ENCODE measurements at places on chromosomes 1 and 21.

DNA sequence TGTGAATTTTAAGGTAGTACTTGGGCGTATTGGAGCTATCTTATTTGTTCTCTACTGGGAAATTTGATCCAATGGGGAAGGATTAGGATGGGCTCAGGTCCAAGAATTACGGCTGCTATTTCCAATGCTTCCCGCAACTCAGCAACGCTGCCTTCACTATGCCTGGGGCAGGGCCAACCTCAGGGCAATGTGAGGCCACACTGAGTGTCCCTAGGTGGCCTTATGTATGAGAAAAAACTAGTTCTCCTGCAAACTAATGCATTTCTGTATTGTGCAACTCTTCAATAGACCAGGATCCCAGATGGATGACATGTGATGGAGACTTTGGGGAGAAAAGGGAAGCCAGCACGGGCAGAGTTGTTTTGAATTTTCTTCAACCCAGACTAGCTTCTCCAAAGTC lies 168.1 kb downstream of the DUSP10 start:
- no peak for DNase-seq

DNA sequence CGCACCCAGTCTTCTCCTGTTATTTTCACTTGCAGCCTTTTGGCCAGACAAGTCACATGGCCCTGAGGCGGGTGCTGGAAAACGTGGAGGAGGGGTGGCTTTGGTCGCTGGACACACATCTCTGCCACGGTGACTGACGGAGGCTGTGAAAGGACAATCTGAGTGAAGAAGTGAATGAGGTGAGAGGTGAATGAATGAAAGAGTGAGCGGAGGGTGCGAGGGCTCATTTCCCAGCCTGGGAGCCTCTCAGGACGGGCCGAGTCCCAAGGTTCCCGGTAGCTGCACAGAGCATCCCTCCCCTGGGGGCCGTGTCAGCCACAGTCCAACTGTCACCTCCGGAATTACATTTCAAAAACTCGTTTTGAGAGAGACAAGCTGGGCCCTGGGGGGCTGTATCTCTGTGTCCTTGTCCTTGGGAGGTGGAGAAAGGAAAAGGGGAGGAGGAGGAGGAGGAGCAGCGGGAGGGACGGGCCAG lies 89.6 kb downstream of the UBIAD1 start:
- no peak for DNase-seq

DNA sequence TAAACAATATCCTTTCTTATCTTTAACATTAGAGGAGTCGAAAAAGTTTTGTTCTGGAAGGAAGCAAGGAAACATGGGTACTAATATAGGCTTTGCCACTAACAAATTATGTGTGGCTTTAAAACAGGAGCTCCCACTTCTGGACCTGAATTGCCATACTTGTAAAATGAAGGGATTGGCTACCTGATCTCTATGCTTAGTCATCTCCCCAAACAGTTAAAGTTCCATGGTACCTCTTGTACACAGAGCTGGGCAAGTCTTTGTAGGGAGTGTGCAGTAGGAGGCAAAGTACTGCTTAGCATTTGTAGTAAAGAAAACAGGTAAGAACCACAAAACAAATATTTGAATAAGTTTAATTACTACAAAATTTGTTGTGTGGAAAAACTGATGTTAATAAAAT lies 81.3 kb downstream of the MAST2 start:
- no peak for DNase-seq

DNA sequence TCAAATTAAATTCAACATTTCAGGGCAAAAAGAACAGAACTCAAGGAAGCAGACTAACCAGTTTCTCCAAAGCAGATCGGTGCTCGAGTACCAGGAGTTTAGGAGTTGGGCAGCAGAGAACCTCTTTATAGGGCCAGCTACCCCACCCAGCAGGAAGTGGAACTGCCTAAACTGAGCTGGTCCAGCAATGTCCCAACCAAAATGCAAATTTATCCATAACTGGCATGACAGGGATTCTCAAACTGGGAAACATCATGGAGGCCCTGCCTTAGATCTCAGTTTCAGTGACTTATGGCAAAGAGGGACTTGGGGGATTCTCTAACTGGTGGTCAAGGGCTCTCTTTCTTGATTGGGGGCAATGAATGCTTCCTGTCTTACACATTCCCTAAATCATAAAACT lies at the start of gene SPRR2B:
Gene SPRR2B, minus strand, starts transcription at position 101 of the 400 bp plus-strand sequence. CDS start 772 bp downstream, outside the sequence.
- DNase-seq: no peak

DNA sequence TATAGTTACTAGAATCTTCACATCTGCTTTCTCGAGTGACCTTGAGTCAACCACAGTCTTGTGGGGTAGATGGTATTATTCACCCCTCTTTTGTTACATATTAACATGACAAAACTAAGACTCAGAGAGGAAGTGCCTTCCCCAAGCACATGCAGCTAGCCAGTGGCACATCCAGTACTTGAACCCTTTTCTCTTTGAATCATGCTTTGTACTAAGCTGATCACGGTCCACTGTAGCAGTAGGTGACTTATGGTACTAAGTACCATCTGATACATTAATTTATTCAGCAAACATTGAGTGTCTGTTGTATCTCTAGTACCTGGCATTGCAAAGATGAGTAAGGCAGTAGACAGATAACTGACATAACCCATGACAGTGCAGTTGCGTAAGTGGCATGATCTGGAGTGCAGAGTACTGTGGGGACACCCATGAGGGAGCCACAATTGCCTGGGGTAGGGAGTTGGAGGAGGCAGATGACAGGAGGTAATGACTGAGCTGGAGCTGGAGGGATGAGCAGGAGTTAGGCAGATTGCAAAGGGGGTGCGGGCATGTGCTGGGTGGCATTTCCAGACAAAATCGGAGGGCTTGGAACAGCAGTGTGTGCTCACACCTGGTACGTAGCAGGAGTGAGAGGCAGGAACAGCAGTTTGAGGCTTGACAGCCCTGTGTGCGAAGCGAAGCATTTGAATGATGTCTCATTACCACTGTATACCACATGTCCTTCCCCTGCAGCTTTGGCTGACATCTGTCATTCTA lies 29.8 kb downstream of the UCK2 start:
- no peak for DNase-seq

- no peak for DNase-seq
Observed at GRCh38 chr1:209490013-209490412, 93.5 kb upstream of the CAMK1G start.

GRCh38 chr1:224377676-224378006 lies 21.0 kb downstream of the CNIH4 start:
- DNase-seq: no peak

DNA sequence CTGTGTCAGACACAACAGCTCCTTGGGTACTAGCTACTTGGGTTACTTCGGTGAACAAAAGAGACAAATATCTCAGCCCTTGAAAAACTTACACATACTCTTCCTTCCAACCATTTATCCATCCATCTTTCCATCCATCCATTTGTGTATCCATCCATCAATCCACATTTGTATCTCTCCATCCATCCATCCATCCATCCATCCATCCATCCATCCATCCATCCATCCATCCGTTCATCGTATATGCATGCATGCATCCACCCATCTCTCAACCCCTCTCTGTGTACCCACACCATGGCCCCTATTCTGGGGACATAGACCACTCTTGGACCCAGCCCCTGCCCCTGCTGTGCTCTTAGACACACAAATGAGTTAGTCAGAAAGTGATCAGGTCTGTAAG lies 40.2 kb downstream of the FAAH start:
- DNase-seq: no peak

- DNase-seq: no peak
Observed at GRCh38 chr1:38942664-38943428, 1.2 kb upstream of the RHBDL2 start.

- DNase-seq: no peak
Observed at GRCh38 chr1:76351655-76352054, 277.1 kb downstream of the ST6GALNAC3 start.

- no peak for DNase-seq
Observed at GRCh38 chr21:17660452-17660851, 47.8 kb upstream of the BTG3 start.

- DNase-seq: no peak
Observed at GRCh38 chr1:163745204-163745603, 423.4 kb downstream of the NUF2 start.

GRCh38 chr1:17370618-17371017 lies 1.4 kb upstream of the PADI6 start:
- DNase-seq: no peak

- no peak for DNase-seq
Observed at GRCh38 chr1:205294175-205294917, 27.2 kb downstream of the NUAK2 start.

GRCh38 chr21:34599534-34600101 lies 15.3 kb downstream of the RCAN1 start:
- DNase-seq: no peak

GRCh38 chr1:112687361-112687760 lies 12.9 kb downstream of the MOV10 start:
- DNase-seq: no peak

- DNase-seq: peak; percentile 84
Observed at GRCh38 chr1:183472488-183473216, at the start of gene SMG7. SMG7 (plus strand) TSS chr1:183472499; CDS start chr1:183472621, 122 bp downstream.

DNA sequence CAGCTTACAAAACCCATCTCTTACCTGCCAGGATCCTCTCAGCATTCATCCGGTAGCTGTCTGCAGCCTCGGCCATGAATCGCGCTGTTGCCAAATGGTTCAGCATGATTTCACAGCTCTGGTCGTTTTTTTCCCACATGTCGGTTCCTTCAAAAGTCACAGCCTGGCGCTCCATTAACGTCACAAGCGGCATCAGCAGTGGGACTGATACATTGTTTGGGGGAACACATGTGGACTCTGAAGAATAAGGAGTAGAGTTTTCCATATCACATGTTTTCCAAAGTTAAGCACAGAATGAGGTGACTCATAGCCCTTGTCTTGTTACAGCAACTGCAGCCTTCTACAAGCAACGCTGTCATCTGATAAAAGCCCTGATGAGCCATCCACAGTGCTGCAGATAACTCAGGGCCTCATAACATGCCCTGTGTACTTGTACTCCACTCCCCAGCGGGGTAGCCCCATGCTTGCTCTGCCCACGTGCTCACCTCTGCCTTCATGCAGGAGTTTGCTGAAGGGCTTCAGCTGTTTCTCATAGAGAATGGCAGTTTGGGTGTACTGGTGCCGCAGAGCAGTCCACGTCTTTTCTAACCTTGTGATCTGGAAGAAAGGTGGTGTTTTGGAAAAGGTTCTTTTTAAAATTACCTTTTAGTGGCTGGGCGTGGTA lies 114.2 kb downstream of the BCAR3 start:
- DNase-seq: no peak

GRCh38 chr21:35281956-35282355 lies 232.9 kb upstream of the RUNX1 start:
- DNase-seq: no peak

DNA sequence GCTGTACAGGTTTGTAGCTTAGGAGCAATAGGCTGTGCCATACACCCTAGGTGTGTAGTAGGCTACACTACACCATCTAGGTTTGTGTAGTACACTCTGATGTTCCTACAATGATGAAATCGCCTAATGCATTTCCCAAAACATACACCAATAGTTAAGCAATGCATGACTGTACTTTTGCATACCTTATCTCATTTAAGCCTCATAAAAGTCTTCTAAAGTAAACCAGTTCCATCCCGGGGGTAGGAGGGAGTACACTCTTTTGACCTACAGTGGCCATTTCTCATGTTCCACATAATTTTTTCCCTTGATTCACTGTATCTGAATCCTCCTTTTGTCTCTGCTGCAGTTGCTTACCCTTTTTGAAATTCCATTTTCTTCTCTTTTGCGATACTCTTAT lies 12.2 kb downstream of the TRMT13 start:
- no peak for DNase-seq

DNA sequence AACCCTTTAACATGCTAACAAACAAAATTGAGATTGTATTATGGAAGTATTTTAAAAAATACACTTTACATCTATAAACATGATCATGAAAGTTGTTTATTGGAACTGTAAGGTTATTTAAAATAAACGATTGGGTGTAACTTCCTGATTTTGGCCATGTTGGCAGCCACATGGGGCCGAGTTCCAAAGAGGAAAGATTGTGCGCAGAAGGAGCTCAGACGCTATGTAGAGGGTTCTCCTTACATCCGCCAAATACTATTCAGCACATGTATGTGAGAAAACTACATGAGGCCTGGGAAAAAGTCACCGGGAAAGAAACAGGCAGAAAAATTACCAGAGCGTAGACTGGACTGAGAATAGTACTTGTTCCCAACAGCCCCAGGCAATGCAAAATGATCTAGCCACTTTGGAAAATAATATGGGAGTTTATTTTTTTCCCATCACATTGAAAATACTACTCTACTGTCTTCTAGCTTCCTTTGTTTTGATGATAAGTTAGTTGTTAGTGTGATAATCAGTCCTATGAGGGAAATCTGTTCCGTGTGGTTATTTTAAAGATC lies 35.7 kb upstream of the B3GALT2 start:
- DNase-seq: no peak

- no peak for DNase-seq
Observed at GRCh38 chr1:157139052-157139715, 989 bp upstream of the ETV3 start.

DNA sequence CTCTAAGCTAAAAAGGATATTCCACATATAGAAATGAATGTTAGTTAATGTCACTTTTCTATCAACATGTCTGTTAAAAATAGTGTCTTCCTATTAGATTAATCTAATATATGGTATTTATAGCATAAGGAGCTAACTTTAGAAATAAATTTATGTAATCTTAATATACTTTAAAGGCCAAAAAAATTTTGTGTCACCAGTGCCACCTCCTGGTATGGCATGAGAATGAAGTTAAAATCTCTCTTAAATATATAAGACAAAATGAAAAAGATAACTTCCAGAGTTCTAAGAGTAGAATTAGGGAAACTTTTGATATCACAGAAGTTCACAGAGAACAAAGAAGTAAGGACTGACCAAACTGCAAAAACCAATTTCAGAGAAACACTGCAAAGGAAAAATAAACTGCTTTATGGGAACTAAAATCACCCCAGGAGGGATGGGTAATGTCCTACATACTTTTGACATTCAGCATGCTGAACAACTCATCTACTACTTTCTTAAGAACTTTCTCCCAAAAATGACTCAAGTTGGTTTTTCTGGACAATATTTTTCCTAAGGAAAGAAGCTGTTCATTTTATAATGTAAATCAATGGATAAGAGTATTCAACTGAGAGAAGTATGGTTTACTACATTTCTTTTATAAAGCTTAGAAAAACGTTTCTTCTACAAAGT lies 82.8 kb downstream of the TRIM33 start:
- DNase-seq: peak; percentile 19

- peak; percentile 37 for DNase-seq
Observed at GRCh38 chr1:8031176-8031785, 5.2 kb upstream of the ERRFI1 start.

DNA sequence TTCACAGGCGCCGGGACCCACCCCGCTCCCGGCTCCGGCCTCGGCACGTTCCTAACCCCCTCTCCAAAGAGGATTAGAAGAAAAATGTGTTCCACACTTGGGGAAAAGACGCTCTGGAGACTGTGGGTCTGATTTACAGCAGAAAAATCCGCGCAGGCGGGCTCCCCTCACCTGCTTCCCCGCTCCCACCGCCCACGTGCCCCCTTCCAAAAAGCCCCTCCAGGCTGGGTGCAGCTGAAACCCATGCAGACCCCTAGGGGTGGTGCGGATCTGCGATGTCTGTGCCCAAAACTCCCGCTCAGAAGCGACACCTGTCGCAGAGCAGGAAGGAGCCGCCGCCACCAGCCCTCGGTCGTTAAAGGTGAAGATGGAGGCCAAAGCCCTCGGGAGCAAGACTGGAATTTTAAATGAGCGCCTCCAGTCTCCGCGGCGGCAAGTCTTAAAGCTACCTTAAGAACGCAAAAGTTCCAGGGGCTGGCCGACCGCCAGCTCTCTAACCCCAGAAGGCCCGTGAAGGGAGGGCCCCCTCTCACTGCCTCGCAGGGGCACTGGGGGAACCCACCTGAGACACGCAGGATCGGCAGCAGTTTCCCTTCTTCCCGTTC lies 688 bp upstream of the CHD5 start:
- no peak for DNase-seq
